Aortic smooth muscle cell (primary cell): ENCODE measurements at places on chromosomes 3 and 15. TPM values are rescaled to one million over a fixed set of nuclear protein-coding genes. Genes with fewer than 3 reads are reported as not detected.

The LRRC34 gene
- 3.4 and 3.8 TPM in 2 replicates for total RNA-seq

The TSPAN3 gene
- total RNA-seq: 232 and 262 TPM in 2 replicates

The CNOT10 gene
- 24.1 and 30.5 TPM in 2 replicates for total RNA-seq

The CAV3 gene
- total RNA-seq: not detected in 2 replicates

The RAB43 gene
- total RNA-seq: 10.8 and 11.8 TPM in 2 replicates

The AP2M1 gene
- total RNA-seq: 577 and 754 TPM in 2 replicates

The RBMS3 gene
- total RNA-seq: 93.7 and 99.1 TPM in 2 replicates
